T-cell (primary cell): ENCODE measurements at places on chromosomes 11 and 22. TPM values are rescaled to one million over a fixed set of nuclear protein-coding genes. Genes with fewer than 3 reads are reported as not detected.

The OR2AG1 gene
- not detected for total RNA-seq

- no peak for DNase-seq
Measured at GRCh38 chr22:46120420-46120737, 29.9 kb upstream of the PPARA start.

- DNase-seq: no peak
Measured at GRCh38 chr11:124113890-124114289, 1.4 kb upstream of the VWA5A start.

The HMOX1 gene
- 0.40 TPM for total RNA-seq

- no peak for DNase-seq
Measured at GRCh38 chr11:70581991-70582885, 183.9 kb downstream of the CTTN start.

GRCh38 chr11:75174781-75175370 is 24.0 kb downstream of the SLCO2B1 start:
- DNase-seq: no peak

The DRD4 gene
- total RNA-seq: 0.98 TPM

DNA sequence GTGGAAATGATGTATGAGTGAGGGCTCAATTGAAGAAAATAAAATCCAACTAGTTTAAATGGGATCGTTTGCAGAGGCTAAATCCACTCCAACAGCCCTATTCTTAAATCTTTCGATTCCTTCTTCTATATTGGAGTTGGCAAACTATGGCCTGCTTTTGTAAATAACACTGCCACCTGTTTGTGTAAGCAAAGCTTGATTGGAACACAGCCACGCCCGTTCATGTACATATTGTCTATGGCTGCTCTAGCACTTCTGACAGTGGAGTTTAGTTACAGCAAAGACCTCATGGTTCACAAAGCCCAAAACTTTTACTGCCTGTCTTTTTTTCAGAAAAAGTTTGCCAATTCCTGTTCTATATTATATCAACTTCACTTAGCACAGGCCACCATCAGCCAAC is 40.6 kb upstream of the RCN1 start:
- no peak for DNase-seq

DNA sequence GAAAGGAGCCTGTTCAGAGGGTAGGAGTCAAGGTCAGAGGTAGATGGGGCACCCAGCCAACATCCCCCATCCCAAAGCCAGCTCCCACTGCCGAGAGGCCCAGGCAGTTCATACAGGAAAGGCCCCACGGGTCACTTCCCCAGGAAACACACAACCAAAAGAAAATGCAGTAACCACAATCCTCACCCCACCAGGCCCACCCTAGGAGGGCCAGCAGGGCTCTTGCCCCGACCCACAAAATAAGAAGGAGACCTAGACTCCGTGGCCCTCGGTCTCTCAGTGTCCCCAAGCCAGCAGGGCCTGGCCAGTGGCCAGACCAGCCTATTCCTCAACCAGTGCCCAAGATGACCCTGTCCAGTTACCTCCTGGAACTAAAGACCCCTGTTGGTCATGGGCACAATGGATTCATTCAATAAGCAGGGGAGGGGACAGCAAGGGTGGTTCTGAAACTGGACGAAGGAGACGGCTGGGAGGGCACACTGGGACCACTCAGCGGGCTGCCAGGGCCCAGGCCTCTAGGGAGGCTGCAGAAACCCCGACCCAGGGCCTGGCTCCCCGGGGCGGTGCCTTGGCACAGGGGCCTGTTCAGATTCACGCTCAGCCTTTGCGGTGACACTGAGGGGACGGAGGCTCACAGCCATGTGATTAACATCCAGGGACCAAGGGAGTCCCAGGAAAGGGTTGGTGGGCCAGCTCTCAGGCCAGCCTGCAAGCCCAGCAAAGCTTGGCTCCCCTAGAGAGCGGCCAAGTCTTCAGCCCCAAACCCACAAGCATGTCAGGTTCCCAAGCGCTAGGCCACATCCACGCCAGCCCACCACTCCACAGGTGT is 5.5 kb downstream of the RAB3IL1 start:
- DNase-seq: no peak

- no peak for DNase-seq
Measured at GRCh38 chr11:66857234-66857926, 516 bp downstream of the LRFN4 start.

- no peak for DNase-seq
Measured at GRCh38 chr11:92141725-92142124, 82.9 kb upstream of the FAT3 start.

The BRD1 gene
- total RNA-seq: 89.0 TPM

The GRAMD1B gene
- 9.1 TPM for total RNA-seq

The MPEG1 gene
- 1.4 TPM for total RNA-seq

- no peak for DNase-seq
Measured at GRCh38 chr22:25027043-25027906, 74.8 kb downstream of the KIAA1671 start.

DNA sequence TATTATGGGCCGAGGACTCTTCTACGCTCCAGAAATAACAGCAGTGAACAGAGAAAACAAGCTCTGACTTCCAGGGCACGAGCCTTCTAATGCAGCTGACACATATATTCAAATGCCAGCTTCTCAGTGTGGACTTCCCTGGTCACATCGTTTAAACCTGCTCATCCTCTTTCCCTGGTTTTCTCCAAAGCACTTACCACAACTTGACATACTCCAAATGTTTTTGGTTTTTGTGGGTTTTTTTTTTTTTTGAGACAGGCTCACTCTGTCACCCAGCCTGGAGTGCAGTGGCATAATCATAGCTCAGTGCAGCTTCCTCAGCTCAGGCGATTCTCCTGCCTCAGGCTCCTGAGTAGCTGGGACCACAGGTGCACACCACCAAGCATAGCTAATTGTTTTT is 105.5 kb downstream of the MICAL3 start:
- DNase-seq: no peak

DNA sequence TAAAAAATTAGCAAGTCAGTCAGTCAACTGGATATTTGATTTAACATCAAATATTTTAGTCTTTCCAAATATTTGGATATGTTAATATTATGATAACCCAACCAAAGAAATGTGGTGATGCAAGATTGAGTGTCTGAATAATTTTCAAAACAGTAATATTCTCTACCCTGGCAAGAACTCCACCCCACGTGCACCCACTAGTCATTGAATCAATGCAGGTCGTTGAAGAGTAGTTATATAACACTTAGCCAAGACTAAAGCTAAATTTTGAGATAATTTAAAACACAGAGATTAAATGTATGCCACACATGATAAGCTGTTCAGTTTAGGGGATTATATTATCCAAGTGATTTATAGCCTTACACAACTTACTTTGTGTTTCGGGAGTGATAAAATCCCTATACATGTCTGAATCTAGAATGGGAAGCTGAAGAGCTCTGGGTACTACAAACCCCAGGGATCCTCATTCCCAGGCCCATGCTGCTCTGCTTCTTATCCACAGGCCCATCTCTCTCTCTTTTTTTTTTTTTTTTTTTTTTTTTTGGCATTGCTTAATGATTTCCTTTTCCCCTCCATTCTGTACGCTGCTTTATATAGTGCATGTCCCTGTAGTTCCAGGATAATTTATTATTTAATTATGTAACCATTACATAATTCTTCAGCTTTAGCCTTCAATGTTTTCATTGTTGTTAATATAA is 392.9 kb downstream of the NTM start:
- no peak for DNase-seq

The RFPL2 gene
- total RNA-seq: 1.3 TPM

- DNase-seq: no peak
Measured at GRCh38 chr22:33006220-33006954, 51.8 kb downstream of the SYN3 start.

- DNase-seq: no peak
Measured at GRCh38 chr11:130396965-130397364, 31.4 kb downstream of the ADAMTS8 start.

The ANGPTL5 gene
- not detected for total RNA-seq

The HBG1 gene
- 3.3 TPM for total RNA-seq

- DNase-seq: no peak
Measured at GRCh38 chr22:39177791-39178190, 25.3 kb upstream of the CBX7 start.

- DNase-seq: no peak
Measured at GRCh38 chr22:26453812-26454500, 24.9 kb downstream of the ASPHD2 start.

- no peak for DNase-seq
Measured at GRCh38 chr11:20178976-20179375, 18.7 kb upstream of the DBX1 start.

The PNPLA3 gene
- not detected for total RNA-seq

The TBX10 gene
- total RNA-seq: not detected

DNA sequence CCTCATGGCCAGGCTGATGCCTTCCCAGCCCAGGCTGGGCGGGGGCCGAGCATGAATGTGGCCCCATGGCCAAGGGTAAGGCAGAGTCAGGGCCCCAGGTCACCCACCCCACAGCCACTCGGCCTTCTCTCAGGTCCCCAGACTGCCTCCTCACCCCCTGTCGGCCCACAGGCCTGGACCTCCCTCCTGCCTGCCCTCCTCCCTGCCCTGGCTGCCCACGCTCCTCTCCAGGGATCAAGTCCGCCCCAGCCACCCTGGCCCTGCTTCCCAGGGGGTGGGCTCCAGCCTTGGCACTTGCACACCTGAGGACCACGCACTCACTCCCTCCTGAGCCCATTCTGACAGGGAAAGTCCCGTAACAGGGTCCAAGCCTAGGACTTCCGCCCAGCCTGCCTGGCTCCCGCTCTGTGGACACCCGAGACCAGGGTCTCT is 37.8 kb upstream of the TH start:
- DNase-seq: no peak

DNA sequence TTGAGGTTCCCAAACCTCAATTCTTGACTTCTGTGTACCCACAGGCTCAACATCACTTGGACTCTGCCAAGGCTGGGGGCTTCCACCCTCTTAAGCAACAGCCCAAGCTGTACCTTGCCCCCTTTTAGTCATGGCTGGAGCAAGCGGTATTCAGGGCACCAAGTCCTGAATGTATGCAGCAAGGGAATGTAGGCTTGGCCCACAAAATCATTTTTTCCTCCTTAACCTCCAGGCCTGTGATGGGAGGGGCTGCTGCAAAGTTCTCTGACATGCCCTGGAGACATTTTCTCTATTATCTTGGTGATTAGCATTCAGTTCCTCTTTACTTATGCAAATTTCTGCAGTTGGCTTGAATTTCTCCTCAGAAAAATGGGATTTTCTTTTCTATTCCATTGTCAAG is 4.9 kb upstream of the OR5L1 start:
- DNase-seq: no peak

The CNTF gene
- 2.9 TPM for total RNA-seq

The PANX3 gene
- total RNA-seq: not detected
